Stimulated activated CD4-positive, alpha-beta T cell treated with anti-CD3 and anti-CD28 coated beads, TNF-alpha, amount 100 ng/mL, for 48 hours (primary cell): ENCODE measurements at places on chromosomes 6 and 20.
A peak's percentile ranks its signal among the peaks of the same experiment; 100 is the strongest.

DNA sequence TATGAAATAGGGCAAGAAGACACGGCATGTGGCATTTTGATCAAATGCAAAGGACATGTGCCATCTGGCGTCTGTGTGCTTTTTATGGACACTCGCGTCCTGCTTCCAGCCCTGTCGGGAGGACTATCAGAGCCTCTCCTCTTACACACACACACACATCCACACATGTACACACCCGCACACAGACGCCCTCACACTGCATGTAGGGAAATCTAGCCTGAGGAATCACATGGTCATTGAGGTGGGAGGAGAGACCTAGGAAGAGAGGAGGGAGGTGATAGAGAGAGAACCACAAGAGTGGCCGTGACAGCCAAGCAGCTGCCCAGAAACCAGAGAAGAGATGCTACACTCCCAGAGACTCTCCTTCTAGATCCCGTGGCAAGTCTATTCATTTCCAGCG is 105.9 kb upstream of the CDYL start:
- DNase-seq: no peak

- DNase-seq: no peak
Observed at GRCh38 chr6:141618180-141618581, 514.5 kb upstream of the GJE1 start.

DNA sequence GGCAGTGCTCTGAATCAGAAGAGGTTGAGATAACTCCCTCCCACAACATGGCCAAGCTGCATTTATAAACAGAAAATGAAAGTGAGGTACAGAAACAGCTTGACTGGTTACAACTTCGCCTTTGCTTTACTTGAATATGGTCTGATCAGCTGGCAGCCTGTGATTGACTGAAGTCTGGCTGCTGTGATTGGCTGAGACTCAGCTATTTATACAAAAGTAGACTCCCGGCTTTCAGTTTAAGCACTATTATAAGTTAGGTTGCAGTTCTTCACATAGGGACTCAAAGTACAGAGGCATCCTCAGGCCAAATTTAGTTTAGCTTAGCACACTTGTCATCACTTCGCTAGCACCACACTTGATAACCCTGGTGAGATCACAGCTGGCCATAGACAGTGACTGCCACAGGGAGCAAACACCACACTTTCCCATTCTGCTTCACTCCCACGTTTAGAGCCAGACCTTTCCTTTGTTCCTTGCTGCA is 362.6 kb downstream of the EPM2A start:
- DNase-seq: no peak

GRCh38 chr20:50189681-50190250 is 864 bp upstream of the CEBPB start:
- peak; percentile 33 for DNase-seq

DNA sequence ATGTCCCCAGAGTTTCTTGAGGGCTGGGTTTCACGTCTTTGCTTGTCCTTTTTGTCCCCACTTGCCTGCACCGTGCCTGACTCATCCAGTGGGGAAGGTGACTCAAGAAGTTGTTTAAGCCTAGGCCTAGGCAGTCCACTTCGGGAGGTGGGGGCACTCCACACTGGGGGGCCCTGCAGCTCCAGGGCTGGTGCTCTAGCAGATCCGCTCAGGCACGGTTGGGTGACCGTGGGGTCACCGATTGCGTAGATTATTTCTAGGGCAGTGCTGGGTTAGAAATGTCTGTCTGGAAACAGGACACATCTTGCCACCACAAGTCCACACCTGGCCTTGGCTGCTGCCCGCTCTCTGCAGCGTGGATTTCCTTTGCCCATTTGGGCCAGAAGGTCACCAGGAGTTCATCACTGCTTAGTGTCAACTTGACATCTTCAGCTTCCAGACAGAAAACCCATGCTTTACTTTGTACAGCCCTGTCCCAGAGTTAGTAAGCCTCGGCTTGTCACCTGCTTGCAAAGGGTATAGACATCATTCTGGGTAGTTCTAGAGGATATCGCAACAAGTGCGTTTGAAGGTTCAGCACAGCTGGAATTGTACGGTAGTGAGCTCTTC is 13.6 kb upstream of the C20orf144 start:
- no peak for DNase-seq

DNA sequence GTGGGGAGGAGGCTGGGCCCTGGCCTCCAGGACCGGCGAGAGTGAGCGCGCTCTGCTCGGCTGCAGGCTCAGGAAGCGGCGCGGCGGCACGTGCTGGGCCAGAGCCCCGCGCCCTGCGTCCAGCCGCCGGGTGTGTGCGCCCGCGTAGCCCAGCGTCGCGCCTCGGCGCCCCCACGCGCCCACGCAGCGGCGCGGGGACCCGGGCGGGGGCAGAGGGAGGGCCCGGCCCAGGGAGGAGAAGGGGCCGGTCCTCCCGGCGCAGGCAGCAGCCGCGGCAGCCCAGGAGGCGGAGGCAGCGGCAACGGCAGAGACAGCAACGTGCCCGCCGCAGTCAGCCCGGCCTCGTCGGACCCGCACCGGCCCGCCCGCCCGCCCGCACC is at the start of gene EYA2:
Gene EYA2 (plus strand): TSS at position 265 of the 380 bp plus-strand sequence. CDS start 95,168 bp downstream, outside the sequence.
- no peak for DNase-seq

GRCh38 chr6:67287566-67287965 is 1347.5 kb upstream of the ADGRB3 start:
- DNase-seq: no peak

DNA sequence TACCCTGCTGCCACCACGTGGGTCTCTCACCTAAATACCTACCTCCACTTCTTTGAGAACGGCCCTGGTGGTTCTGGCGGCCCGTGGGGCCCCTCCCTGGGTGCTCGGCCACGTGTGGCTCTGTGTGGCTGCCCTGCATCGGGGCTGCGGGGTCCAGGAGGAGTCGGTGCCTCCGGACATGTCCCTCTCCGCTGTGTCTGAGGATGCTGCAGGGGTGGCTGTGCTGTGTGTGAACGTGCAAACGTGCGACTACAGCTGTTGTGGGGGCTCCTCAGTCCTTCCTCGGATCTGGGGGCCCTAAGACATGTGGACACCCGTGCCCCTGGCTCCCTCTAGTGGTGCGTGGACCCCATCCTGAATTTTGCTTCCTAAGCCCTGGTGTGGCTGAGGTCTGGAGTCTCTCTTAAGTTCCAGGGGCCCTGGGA is 691.8 kb downstream of the QKI start:
- no peak for DNase-seq

- no peak for DNase-seq
Observed at GRCh38 chr6:4801491-4802110, 25.4 kb downstream of the CDYL start.

DNA sequence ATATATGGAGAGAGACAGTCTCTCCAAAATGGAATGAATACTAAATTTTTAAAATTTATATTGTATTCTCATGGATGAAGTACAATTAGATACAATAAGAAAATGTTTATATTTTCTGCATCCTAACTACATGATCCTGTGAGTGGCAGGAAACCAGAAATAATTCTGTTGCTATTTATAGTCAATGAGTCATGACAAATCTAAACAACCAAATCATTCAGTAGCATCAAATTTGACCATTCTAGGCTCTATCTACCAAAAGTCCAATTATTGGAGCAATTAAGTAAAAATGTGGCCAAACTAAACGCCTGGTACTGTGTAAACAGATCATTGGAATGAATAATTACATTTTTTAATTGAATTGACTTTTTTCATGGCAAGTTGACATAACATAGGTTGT is 959.8 kb downstream of the EPHA7 start:
- no peak for DNase-seq

- no peak for DNase-seq
Observed at GRCh38 chr20:44256961-44257360, 9.9 kb downstream of the GDAP1L1 start.

- no peak for DNase-seq
Observed at GRCh38 chr6:3329393-3330051, 70.8 kb downstream of the PSMG4 start.

DNA sequence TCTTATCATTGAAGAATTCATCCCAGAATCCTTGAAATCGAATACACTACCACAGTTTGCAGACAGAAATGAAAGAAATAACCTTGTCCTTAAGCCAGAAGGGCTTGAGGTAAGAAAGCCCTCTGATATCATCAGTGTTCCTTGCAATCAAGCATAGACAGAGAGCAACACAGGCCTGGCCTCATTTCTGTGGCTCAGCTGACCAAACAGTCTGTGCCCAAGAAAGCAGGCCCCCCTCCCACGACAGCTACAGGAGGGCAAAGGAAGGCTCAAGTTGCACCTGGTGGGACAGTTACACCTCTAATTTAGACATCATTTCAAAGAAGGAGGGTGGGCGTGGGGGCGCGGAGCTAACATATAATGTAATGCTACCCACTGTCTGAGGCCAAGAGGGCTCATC is 21.6 kb downstream of the KIF16B start:
- DNase-seq: no peak

DNA sequence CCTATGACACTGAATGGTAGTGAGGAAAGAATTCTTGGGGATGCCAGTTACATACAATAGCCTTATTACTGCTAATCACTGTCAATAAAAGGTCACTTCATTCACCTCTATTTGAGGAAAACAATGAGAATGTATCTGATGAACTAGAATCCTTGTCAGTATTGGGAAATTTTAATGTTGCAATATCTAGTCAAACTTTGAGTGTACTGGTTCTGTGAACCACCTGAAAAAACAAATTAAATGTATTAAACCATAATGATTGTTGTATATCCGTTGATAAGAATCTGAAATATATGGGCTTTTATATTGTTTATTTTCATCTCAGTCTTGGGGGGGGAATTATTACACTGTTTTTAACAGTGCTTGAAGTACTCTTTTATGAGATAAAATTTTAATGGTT is 10.6 kb downstream of the TAF11 start:
- DNase-seq: no peak

GRCh38 chr6:11276911-11277274 is 44.4 kb upstream of the NEDD9 start:
- no peak for DNase-seq

- DNase-seq: no peak
Observed at GRCh38 chr20:6783752-6784151, 16.3 kb downstream of the BMP2 start.

GRCh38 chr6:120198033-120198432 is 848.5 kb upstream of the MAN1A1 start:
- DNase-seq: no peak

DNA sequence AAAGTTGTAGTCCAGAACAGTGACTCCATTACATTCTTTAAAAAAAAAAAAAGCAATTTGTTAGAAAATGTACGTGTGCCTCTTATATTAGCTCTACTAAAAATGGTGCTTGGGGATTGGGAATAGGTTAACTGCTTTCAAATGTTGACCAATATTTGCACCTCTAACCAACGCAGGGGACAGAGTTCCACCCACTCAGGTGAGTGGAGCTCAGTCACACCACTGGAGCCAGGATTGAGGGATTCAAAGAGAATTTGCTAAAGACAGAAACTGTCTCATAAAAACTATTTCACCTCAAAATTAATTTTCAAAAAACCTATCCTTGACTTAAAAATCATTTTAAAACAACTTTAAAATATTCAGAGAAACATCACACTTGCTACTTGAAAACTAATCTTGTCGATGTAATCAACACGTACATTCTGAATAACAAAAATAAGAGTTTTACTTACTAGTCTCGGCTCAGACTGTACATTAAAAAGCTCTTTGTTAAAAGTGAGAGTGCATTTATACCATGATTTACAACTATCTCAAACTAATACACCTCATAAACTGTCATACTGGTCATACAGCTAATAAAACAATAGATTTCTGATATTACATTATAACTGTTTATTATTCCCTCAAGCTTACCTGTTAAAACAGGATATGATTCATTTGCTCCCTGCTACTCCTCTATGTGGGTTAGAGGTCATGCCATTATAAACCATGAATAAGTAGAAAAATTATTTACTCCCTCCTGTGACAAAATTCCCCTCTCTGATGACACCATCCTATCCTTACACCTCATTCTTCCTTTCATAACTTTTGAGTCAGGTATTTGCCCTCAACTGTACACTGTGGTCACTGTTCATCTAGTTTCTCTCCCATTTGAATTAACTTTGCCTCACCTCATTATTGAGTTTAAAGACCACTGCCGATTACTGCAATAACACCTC is 88.6 kb downstream of the PDE10A start:
- no peak for DNase-seq
